ENCODE measurements at places on chromosomes 12 and 14.
A peak's percentile ranks its signal among the peaks of the same experiment; 100 is the strongest.

DNA sequence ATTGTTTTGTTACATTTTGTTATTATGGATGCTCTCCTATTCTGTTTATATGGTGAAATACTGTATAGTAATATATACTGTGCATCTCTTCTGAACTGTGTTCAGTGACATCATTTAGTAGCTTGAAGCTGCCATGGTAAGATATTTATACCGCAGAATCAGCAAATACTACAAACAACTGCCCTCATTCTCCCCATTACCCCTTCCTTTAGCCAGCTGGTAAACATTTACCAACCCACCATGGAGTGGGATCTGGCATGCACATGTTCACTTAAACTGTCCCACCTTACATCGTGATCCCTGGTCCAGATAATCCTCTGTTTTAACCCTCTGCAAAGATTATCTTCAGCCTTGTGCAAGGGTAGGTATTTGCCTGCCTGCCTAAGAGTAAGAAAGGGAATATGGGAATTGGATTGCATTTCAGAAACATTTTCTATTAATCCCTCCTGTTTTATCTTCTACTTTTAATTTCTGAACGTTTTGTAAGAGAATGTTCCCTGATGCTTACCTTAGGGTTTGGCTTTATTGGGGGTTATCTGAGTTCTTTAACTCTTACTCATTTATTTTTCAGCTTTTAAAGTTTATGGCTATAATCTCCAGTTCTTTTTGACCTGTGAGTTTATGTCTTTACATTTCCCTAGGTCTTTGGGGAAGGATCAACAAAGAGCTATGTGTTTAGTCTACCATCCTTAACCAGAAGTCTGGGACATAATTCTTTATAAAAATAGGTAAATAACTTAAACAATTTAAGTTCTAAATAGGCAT, 46.5 kb downstream of the FBXO34 start:
- DNase-seq: no peak

DNA sequence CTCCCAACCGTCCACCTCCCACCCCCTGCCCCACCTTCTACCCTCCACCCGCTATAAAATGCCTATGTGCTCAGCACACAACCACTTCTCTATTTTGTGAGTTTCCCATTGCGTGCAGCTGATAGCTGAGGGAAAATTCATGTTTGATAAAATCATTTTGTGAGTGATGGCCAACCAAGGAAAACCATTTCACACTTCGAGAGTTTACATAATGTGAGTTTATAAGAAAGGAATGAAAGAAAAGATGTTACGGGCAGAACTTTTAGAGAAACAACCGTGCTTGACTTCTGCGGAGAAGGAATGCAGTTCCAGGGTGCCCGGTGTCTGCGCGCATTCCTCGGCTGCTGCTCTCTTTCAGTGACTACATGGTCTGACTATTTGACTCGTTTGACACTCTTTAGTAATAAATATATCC, 140.9 kb downstream of the EFCAB11 start:
- DNase-seq: no peak

- no peak for DNase-seq
These were observed 124.5 kb downstream of the BTG1 start for GRCh38 chr12:92020983-92021665.

- no peak for DNase-seq
These were observed 23.4 kb upstream of the ELK3 start for GRCh38 chr12:96170762-96171161.

- DNase-seq: no peak
These were observed 1099.4 kb downstream of the FSCB start for GRCh38 chr14:43407706-43408105.

GRCh38 chr14:90581745-90582144, 184.9 kb downstream of the CALM1 start:
- DNase-seq: no peak

GRCh38 chr12:67957383-67957782, 31.9 kb upstream of the IFNG-AS1 start:
- no peak for DNase-seq

- no peak for DNase-seq
These were observed 64.3 kb downstream of the ZFP36L1 start for GRCh38 chr14:68728342-68729106.

DNA sequence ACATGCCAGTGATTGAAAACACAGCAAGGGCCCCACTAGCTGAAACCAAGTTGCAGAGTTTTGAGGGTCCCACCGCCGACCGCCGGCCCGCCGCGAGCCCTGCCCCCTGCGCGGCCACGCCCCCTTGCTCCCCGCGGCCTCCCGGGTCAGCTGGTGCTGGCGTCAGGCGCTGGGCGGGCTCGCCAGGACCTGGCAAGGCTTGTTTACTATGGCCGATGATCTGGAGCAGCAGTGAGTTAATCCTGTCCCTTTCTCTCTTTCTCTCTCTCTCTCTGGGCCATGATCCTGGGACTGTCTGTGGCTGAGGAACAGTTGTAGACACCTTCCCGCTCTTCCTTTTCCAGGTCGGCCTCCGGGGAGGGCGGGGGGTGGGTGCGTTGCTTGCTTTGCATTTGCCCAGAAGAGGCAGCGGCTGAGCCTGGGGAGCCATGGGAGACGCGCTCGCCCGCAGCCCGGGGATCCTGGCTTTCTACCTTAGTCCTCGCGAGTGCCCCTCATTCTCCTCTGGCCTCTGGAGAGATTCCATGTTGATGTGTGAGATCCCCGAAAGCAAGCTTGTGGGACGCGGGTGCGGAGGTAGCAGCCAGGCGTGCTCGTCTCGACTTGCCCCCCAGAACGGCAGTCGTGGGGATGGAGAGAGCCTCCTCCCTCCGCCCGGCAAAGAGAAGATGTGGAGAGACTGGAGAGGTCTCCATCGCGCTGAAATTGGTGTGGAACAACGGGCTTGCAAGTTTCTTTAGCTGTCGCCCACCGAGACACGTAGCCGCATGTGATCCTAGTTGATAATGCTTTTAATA, at the start of gene ABHD4:
Gene ABHD4 (plus strand): TSS at position 202 of the 797 bp plus-strand sequence. CDS start 7 bp downstream, at position 209.
- peak; percentile 94 for DNase-seq

DNA sequence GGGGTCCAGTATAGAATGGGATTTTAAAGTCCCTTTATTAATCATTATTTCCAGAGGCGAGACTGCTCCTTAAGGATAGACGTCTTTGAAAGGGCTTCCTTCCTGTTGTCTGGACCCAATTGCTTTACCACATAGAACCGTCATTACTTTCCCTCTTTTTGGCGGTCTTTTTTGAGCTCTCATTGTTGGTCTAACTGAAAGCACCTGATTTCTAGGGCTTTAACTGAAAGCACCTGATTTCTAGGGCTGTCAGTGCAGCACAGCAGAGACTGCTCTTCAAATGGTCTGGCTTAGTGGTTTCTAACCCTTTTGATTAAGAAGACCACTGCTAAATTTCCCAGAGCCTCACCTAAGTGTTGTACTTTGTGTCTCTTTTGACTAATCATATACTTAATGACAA, 95.8 kb downstream of the PRKCH start:
- no peak for DNase-seq

- DNase-seq: no peak
These were observed 159.6 kb downstream of the BTG1 start for GRCh38 chr12:91986084-91986483.

DNA sequence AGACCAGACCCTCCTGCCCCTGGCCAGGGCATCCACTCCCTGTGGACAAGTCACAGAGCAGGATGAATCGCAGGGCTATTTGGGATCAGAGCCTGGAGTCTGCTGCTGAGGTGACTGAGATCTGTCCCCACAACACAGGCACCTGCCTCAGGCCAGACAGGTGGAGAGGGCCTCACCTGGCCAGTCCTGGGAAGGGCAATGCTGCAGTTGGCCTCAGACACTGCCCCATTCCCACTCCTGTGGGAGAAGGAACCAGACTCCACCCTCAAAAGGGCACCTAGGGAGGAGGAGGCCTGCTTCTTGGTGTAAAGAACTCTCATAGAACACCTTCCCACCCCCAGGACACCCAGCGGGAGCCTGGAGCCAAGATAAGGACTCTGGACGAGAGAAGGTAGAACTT, 48.3 kb upstream of the PLEKHG6 start:
- no peak for DNase-seq

DNA sequence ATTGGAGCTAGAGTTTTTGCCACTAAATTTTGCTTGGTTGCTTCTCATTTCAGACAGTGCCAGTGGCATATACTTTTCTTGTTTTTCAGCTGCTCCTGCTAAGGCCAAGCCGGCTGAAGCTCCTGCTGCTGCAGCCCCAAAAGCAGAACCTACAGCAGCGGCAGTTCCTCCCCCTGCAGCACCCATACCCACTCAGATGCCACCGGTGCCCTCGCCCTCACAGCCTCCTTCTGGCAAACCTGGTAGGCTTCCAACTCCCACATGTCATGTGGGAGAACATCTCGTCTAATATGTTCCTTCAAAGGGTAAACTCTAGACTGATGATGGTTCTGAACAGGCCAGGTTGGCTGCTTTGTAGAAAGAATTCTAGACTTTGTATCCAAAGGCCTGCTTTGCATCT, 11.0 kb downstream of the DLST start:
- no peak for DNase-seq

GRCh38 chr14:81392052-81392451, 8.1 kb downstream of the STON2 start:
- no peak for DNase-seq

DNA sequence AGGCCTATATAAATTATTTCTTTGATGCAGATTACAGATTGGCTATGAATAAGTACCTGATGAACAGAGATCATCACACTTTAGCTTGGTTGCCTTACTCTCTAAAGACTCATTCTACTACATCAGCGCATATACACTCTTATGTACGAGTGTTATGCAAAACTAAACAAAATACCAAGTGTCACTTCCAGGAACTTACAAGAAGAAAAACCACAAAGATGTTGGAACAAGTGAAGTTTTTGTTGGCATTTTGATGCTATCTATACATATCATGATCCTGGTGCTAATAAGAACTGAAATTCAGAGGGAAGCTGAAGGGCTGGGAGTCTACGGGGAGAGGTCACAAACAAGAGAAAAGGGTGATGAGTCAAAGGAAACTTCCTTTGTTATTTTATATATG, 47.9 kb upstream of the CERS5 start:
- no peak for DNase-seq

DNA sequence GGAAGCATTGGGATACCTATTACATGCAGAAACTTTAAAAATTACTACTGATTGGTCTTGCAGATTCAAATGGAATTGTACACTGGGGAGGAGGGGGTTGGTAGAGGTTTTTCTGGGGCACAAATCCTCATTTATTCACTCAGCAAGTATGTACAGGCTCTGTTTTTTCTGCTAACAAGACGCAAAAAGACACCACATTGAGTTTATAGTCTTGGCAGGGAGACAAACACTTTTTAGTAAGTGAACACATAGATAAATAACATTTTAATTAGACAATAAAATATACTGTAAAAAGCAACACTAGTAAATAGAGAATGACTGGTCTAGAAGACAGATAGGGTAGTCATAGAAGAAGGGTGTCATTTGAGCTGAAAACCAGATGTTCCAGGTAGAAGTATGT, 23.8 kb downstream of the GLIPR1L2 start:
- no peak for DNase-seq

DNA sequence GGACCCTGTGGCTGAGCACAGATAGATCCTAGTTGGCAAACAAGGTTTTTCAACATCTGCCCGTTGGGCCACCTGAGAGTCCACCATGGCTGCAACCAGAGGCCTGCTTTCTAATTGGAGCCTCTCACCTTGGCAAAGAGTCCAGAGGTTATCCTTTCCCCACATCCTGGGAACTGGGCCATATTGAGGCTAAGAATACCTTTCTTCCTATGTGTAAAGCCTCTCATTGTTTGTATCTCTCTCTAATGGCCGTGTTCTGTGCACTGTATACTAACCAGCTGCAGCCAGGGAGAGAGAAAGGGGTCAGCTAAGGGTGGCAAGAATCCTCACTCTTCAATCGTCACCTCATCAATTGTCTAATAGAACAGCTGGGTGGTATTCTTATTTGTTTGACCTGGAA, 79.1 kb upstream of the ST8SIA1 start:
- no peak for DNase-seq

DNA sequence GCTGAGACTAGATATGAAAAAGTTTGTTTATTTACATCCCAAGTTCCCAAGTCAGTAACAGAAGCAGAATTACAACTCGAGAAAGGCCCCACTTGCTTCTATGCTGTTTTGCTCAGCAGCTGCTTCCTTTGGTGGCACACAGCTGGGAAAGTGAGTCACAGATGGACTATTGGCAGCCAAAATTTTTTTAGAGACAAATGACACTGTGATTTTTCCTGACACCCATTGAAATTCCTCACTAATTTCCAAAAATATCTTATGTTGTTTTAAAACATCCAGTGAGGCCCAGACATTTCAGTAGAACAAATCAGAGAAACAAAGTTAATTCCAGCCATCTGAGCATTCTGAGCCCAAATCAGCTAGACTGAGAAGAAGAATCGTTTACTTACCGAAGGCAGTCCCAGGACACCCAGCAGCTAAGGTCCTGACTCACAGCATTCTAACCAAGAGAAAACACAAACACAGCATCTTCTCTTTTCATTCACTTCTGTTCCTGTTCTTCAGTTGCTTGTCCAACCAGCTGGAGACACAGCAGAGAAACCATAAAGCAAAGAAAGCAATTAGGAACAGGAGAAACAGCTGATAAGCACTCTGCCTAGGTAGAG, 188.3 kb downstream of the DAD1 start:
- no peak for DNase-seq

- DNase-seq: no peak
These were observed 20.2 kb upstream of the NUDT14 start for GRCh38 chr14:105201156-105201924.

- DNase-seq: peak; percentile 54
These were observed 126.7 kb upstream of the HIF1A start for GRCh38 chr14:61568572-61569011.

- DNase-seq: no peak
These were observed 8.0 kb downstream of the RHOJ start for GRCh38 chr14:63212209-63212608.

DNA sequence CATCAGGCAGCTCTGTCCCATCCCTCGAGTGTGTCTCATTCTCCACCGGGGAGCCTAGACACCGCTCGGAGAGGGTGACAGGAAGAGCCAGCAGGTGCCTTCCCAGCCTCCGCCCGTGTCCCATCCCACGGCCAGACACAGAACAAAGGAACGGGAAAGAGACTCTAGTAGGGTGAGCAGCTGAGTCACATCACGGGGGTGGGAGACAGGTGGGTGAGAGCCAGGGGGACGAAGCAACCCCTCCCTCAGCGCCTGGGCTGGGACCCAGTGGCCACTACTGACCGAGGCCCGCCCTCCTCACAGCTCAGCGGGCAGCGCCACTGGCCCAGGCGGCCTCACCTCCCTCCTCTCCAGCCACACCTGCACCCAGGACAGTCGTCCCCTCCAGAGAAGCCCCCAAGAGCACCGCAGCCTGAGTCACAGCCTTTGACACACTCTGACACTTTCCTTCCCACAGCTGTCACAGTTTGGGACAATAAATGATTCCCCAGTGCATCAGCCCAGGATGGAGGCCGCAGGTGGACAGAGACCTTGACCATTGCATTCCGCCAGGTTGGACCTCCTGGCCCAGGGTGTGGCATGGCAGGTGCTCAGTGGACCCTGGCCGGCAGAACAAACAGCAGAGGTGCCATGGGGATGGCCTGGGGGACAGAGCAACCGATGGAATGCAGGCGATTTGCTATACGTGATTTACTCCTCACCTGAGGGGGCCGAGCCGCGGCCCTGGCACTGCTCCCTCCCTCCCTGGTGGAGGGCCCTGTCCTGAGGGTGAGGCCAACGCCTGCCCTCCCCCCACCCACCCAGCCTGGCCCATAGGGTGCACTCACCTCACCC, 45.4 kb upstream of the GALNT9 start:
- DNase-seq: no peak

GRCh38 chr12:6538420-6539313, 4.3 kb downstream of the GAPDH start:
- DNase-seq: no peak

Measured in NCI-H2171 (cell line).